ENCODE measurements at places on chromosomes 3 and 15.

- H3K27ac ChIP-seq, result no peak overlapping the region
- no peaks in the 10 kb centered on the region for H3K27me3 ChIP-seq
- no peaks in the 10 kb centered on the region for H3K4me1 ChIP-seq
- H3K4me3 ChIP-seq, result no peak overlapping the region
- no peaks in the 10 kb centered on the region for H3K36me3 ChIP-seq
- DNase-seq, result no peak
Measured at GRCh38 chr3:87203809-87204208, 23.3 kb upstream of the CHMP2B start.

GRCh38 chr3:86208772-86209171, 782.2 kb downstream of the VGLL3 start:
- H3K36me3 ChIP-seq, result no peaks in the 10 kb centered on the region
- no peak for DNase-seq
- no peaks in the 10 kb centered on the region for H3K4me1 ChIP-seq

DNA sequence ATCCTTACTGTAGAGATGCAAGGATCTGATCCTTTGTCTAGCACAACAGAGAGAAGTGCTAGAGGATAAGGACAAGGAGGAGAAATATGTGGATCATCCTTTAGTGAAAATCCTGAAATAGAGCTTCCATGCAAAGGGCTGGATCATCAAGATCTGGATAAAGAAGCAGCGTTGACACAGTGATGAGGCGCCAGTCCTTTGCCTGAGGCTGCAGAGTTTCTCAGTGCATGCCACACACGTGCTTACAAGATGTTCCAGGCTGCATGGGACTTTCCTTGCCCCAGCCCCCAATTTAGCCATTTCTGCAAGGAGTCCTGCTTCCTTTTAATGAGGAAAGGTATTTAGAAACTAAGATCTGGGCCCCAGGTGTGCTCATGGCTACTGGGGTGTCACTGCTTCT, 7.2 kb upstream of the ABTB1 start:
- no peak overlapping the region for H3K27ac ChIP-seq
- no peak overlapping the region for H3K4me3 ChIP-seq
- no peaks in the 10 kb centered on the region for H3K36me3 ChIP-seq
- H3K27me3 ChIP-seq, result no peaks in the 10 kb centered on the region
- no peak for DNase-seq
- H3K4me1 ChIP-seq, result no peaks in the 10 kb centered on the region

GRCh38 chr3:158107605-158108444, 1.6 kb upstream of the SHOX2 start:
- DNase-seq, result no peak
- no peak overlapping the region for H3K27ac ChIP-seq
- no peak overlapping the region for H3K4me3 ChIP-seq
- peaks cover 67% of the 10 kb centered on the region for H3K27me3 ChIP-seq

- no peak for DNase-seq
- H3K4me1 ChIP-seq, result no peaks in the 10 kb centered on the region
- H3K4me3 ChIP-seq, result no peak overlapping the region
- no peak overlapping the region for H3K27ac ChIP-seq
- peaks cover 15% of the 10 kb centered on the region for H3K27me3 ChIP-seq
Measured at GRCh38 chr3:70180664-70181063, 131.8 kb downstream of the MDFIC2 start.

GRCh38 chr3:66618066-66618465, 117.2 kb upstream of the LRIG1 start:
- H3K27me3 ChIP-seq, result no peaks in the 10 kb centered on the region
- H3K4me3 ChIP-seq, result no peak overlapping the region
- peaks cover 6% of the 10 kb centered on the region for H3K4me1 ChIP-seq
- H3K27ac ChIP-seq, result peak overlapping the region; percentile 45

DNA sequence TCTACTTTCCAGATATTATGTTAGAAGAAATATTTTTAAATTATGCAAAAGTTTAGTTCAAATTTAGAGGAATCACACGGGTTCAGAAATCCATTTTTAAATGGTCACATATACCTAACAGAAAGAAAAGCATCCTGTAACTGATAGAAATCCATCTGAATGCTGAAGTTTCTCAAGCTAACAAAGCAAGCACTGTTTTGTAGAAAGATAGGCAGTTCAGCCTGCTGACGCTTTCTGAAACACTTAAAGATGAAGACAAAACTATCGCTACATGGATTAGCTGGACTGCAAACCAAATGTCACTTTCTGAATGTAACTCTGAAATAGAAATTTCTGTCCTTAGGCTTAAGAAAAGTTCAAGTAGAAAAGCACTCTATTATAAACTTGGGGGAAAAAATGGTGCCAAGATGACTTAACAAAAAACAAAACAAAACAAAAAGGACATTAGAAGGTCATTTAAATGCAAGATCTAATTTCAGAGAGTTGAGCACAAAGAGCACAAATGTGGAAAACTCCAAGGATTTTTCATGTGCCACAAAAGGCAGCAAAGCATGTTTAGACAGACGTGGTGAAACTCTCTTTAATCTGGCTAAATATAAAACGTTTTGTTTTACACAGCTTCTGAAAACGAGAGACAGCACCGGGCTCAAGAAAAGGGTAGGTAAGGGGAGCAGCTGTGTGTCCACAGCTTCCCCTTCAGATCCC, 1.2 kb downstream of the PLOD2 start:
- H3K4me1 ChIP-seq, result peaks cover 70% of the 10 kb centered on the region
- peak overlapping the region; percentile 97 for H3K27ac ChIP-seq
- no peaks in the 10 kb centered on the region for H3K36me3 ChIP-seq
- peak overlapping the region; percentile 80 for H3K4me3 ChIP-seq

All from transverse colon (tissue), 4 donors.